GM23338 (cell line): ENCODE measurements at places on chromosomes 3 and 15. TPM values are rescaled to one million over a fixed set of nuclear protein-coding genes. Genes with fewer than 3 reads are reported as not detected.

DNA sequence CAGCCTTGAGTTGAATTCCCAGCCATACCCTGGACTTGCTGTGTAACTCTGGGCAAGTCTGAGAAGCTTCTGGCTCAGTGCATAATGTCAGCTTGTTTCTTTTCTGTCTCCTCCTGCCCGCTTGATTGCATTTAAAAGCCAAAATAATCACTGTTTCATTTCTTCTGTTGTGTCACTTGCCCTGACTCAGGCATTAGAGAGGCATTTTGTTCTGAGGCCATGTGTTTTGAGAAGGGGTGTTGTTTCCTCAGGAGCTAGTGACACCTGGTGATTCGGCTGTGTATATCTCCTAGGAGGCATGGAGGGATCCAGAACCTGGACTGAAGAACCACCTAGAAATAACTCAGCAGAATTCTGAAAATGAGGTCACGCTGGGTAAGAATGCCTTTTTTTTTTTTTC, 16.0 kb downstream of the WDR73 start:
- H3K27ac ChIP-seq, result peak overlapping the region; percentile 78
- H3K36me3 ChIP-seq, result peaks cover 7% of the 10 kb centered on the region
- H3K4me3 ChIP-seq, result no peak overlapping the region
- H3K27me3 ChIP-seq, result peaks cover 12% of the 10 kb centered on the region

DNA sequence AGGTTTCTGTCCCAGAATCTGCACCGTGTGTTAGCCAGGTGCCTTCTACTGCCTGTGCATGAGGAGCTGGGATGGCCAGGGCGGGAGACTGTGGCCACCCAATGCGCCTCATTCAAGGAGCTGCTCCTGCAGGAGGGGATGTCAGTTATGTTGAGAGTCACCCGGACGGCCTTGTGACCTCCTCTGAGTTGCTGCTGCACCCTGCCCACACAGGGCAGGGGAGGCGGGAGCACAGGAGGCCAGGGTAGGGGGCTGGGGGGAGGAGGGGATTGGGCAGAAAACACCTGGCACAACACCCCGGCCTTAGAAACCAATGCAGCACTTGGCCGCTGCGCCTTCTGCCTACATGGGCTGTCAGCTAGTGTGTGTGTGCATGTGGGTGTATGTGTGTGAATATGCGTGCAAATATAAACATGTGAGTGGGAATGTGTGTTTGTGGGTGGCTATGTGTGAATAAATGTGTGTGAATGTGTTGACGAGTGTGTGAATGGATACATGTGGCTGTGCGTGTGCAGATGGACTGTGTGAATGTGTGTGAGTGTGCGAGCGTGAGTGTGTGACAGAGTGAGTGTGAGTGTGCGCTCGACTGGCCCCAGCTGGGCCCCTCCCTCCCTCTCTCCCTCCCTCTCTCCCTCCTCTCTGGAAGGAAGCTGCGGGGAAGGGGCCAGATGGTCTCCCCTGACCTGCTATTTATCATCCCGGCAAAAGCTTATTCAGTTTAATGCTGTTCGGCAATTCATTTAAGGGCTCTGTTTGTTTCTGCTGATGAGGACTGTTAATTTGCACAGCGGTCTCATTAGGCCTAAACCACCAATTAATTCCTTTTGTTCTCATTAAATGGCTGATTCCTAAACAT, 106.9 kb downstream of the TLE3 start:
- H3K4me1 ChIP-seq, result peaks cover 10% of the 10 kb centered on the region
- no peaks in the 10 kb centered on the region for H3K27me3 ChIP-seq
- H3K4me3 ChIP-seq, result 0 out of 2 replicates have a peak overlapping the region, but pooled peaks have one; percentile 13
- no peaks in the 10 kb centered on the region for H3K36me3 ChIP-seq
- no peak for DNase-seq
- no peak overlapping the region for H3K27ac ChIP-seq

DNA sequence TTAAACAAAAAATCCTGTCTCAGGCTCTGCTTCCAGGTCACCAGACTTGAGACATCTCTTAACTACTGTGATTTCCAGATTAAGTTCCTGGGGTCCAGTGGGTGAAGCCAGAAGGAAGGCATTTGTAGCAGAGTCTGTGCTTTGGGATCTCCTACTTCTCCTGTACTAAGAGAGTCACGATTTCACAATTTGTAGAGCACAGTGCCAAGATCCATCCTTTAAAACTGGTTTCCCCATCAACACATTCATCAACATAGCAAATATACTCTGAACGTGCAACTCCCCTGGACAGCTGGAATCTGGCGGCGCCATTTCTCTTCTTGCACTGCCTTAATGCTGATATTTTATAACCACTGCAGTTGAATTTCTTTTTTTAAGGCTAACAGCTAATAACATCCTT, 33.2 kb downstream of the CDCP1 start:
- no peak for DNase-seq
- H3K36me3 ChIP-seq, result peaks cover 4% of the 10 kb centered on the region; the same call in 1 of the 2 replicates
- H3K4me3 ChIP-seq, result no peak overlapping the region
- no peak overlapping the region for H3K27ac ChIP-seq

DNA sequence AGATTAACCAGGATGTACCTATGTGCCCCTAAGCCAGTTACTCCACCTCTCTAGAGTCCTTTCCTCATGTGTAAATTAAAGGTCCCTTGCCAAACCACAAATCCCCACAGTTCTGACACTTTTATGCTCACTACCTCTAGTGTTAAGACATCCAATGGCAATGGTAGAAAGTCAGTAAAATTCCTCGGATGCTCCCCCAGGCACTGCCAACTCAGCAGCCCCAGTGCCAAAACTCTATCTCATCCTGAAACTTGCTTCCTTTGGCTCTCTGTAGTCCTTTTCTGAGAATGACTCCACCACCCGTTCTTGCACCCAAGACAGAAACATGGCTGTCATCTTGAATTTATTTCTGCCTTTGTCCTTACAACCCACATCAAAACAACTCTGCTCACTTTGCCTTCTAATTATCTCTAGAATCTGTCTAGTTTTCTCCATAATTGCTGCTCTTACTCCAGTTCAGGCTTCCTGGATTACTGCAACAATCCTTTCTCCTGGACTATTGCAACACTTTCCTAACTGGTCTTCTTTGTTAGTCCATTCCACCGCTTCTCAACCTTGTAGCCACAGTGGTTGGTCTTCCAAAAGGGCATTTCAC, 41.6 kb downstream of the MB21D2 start:
- no peak overlapping the region for H3K4me3 ChIP-seq
- no peaks in the 10 kb centered on the region for H3K36me3 ChIP-seq
- H3K4me1 ChIP-seq, result peaks cover 22% of the 10 kb centered on the region

DNA sequence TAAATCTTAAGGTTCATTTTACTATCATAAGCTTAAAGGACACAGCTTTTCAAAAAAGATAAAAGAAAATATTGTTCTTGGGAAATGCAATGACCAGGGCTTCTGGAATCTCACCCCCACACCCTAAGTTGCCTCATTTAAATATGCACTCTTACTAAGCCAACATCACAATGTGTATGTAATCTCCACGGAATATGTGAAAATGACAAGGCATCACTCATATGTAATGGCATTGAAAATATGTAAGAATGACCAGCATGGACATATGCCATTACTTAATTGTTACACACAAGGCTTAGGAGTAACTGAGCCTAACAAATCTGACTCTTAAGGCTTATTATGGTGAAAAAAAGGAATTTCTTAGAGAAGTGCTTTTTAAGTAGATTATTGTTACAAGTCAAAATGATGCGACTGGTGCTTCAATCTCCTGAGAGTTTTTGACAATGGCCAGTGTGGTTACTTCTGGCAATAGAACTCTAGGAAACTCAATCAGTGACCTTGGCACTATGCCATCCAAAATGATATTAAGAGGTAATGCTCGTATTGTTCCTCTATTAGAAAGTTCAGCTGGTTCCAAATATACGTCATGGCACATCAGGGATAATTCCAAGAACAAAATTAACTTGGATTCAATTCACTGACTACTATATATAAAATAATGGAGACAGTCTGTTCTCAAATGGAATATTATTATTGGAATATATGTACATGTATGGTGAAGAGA, 290.0 kb upstream of the PLSCR5 start:
- no peaks in the 10 kb centered on the region for H3K27me3 ChIP-seq
- no peaks in the 10 kb centered on the region for H3K36me3 ChIP-seq
- DNase-seq, result no peak

DNA sequence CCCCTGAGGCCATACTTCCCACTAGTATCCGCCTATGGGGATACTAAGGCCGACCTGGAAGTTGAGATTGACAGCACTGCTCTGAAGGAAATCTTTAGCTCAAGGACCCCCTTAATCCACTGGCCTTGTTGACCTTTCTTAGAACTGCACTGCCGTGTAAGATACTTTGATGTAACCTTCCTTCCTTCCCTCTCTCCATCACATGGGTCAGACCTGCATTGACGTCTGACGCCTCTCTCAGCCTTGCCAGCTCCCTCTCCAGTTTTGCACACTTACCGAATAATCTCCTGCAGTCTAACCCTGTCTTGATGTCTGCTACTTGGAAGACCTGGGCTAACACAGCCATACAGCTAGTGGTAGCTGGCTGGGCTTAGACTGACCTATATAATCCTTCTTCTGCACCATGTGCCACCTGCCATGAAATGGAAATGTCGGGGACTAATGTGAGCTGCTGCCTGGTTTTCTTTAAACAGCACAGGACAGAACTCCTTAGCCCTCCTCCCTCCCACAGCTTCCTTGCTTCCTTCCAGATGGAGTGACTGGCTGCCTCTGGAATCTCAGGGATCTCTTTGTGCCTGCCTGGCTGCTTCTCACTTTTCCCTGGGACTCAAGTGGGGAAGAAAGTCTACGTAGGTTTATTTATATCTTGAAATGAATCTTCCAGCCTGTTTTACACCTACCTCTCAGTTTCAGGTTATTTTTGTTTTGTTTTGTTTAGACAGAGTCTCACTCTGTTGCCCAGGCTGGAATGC, 39.2 kb upstream of the HERC1 start:
- H3K27ac ChIP-seq, result no peak overlapping the region
- no peaks in the 10 kb centered on the region for H3K36me3 ChIP-seq
- H3K27me3 ChIP-seq, result no peaks in the 10 kb centered on the region
- no peak overlapping the region for H3K4me3 ChIP-seq
- DNase-seq, result no peak

- no peaks in the 10 kb centered on the region for H3K36me3 ChIP-seq
- DNase-seq, result no peak
- H3K4me1 ChIP-seq, result 0 out of 2 replicates have a peak, but pooled peaks cover 7% of the 10 kb centered on the region
- no peak overlapping the region for H3K4me3 ChIP-seq
These were observed 305.3 kb downstream of the EPHB1 start for GRCh38 chr3:135100366-135100765.

- peaks cover 7% of the 10 kb centered on the region; the same call in 1 of the 2 replicates for H3K4me1 ChIP-seq
- no peaks in the 10 kb centered on the region for H3K27me3 ChIP-seq
- no peak overlapping the region for H3K4me3 ChIP-seq
- peak; percentile 78 for DNase-seq
- H3K36me3 ChIP-seq, result no peaks in the 10 kb centered on the region
These were observed 29.8 kb upstream of the PRR23E start for GRCh38 chr3:127162947-127163645.

DNA sequence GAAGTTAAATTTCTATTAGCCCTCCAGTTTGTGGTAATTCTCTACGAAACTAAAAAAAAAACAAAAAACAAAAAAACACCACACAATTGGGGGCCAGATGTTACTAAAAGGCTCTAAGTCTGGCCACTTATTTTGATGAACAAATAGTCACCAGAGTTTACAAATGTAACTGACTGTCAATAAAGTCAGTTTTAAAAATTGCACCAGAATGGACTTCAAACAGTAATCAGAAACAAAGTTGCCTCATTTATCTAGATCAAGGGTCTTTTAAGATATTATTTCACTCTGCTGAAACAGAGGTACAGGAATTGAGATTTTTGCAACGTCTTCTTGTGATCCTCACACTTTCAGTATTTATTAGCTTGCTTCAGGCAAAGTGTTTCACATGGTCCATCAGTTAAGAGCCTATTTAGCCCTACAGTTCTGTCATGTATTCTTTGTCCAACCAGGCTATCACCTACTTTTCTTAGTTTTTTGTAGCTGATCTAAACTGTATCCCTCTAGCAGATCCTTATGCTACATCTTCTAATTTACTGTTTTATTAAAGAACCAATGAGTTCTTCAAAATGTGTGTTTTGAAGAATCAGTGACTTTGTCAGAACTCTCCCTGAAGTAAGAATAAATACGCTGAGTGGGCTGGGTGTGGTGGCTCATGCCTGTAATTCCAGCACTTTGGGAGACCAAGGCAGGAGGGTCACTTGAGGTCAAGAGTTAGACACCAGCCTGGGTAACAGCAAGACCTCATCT, 74.7 kb downstream of the ANKRD28 start:
- H3K27me3 ChIP-seq, result no peaks in the 10 kb centered on the region
- no peak overlapping the region for H3K4me3 ChIP-seq
- peaks cover 2% of the 10 kb centered on the region; the same call in 1 of the 2 replicates for H3K4me1 ChIP-seq
- no peaks in the 10 kb centered on the region for H3K36me3 ChIP-seq
- no peak for DNase-seq

GRCh38 chr15:96598514-96598913, 268.0 kb downstream of the NR2F2 start:
- DNase-seq, result no peak
- no peaks in the 10 kb centered on the region for H3K27me3 ChIP-seq
- no peak overlapping the region for H3K27ac ChIP-seq
- H3K4me3 ChIP-seq, result no peak overlapping the region
- no peaks in the 10 kb centered on the region for H3K36me3 ChIP-seq
- peaks cover 7% of the 10 kb centered on the region; the same call in 1 of the 2 replicates for H3K4me1 ChIP-seq

- no peaks in the 10 kb centered on the region for H3K27me3 ChIP-seq
- DNase-seq, result no peak
- H3K4me1 ChIP-seq, result no peaks in the 10 kb centered on the region
- H3K27ac ChIP-seq, result no peak overlapping the region
- H3K36me3 ChIP-seq, result peaks cover 11% of the 10 kb centered on the region; the same call in 1 of the 2 replicates
These were observed 70.1 kb downstream of the UQCC5 start for GRCh38 chr3:52606373-52607085.

GRCh38 chr15:100372739-100373119, 31.0 kb upstream of the ADAMTS17 start:
- H3K4me1 ChIP-seq, result no peaks in the 10 kb centered on the region
- H3K4me3 ChIP-seq, result peak overlapping the region; percentile 83
- H3K36me3 ChIP-seq, result no peaks in the 10 kb centered on the region
- DNase-seq, result peak; percentile 54
- H3K27ac ChIP-seq, result no peak overlapping the region

- no peak overlapping the region for H3K27ac ChIP-seq
- H3K36me3 ChIP-seq, result peaks cover 4% of the 10 kb centered on the region; the same call in 1 of the 2 replicates
- H3K4me3 ChIP-seq, result no peak overlapping the region
- no peaks in the 10 kb centered on the region for H3K27me3 ChIP-seq
- peaks cover 38% of the 10 kb centered on the region for H3K4me1 ChIP-seq
These were observed 50.9 kb upstream of the SPTSSB start for GRCh38 chr3:161422171-161422700.

DNA sequence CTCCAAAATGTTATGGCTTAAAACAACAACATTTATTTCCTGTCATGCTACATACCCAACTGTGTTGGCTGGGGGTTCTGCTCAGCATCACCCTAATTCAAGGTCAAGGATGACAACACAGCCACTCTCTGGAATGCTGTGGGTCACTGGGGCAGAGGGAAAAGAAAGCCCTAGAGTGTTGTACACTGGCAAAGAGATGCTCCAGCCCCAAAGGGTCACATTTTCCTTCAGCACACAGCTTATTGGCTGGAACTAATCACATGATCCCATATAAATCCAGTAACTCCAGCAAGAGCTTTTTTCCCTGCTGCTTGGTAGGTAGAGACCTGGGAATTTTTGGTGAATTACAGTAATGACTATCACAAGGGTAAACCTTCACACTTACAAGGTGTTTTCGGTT, 1041.4 kb downstream of the NTRK3 start:
- no peak overlapping the region for H3K27ac ChIP-seq
- DNase-seq, result peak; percentile 33
- H3K4me3 ChIP-seq, result no peak overlapping the region
- peaks cover 10% of the 10 kb centered on the region for H3K4me1 ChIP-seq

Gene IL17RB
- 5.7 and 8.3 TPM in 2 replicates for total RNA-seq

Gene OIP5
- 53.1 and 61.1 TPM in 2 replicates for total RNA-seq

Gene PLS1
- 39.0 and 42.2 TPM in 2 replicates for total RNA-seq

Gene SH3BP5
- total RNA-seq, result 8.3 and 9.1 TPM in 2 replicates

Gene C3orf85
- total RNA-seq, result not detected in 2 replicates

Gene GJD2
- 0.27 and 0.63 TPM in 2 replicates for total RNA-seq

Gene MANF
- 70.4 and 92.7 TPM in 2 replicates for total RNA-seq
